ENCODE measurements at places on chromosomes 2 and 18.

- DNase-seq = no peak
These were observed 50.8 kb upstream of the CWC22 start for GRCh38 chr2:180057706-180058412.

- DNase-seq = no peak
These were observed 391.0 kb downstream of the CDH2 start for GRCh38 chr18:27785815-27786471.

- DNase-seq = no peak
These were observed 337.1 kb downstream of the DYSF start for GRCh38 chr2:71790226-71791060.

- DNase-seq = no peak
These were observed 318.3 kb upstream of the KLHL29 start for GRCh38 chr2:23066686-23067085.

- no peak for DNase-seq
These were observed 26.6 kb downstream of the TMEM18 start for GRCh38 chr2:650343-651310.

GRCh38 chr2:157420771-157421323, 23.0 kb downstream of the CYTIP start:
- no peak for DNase-seq

DNA sequence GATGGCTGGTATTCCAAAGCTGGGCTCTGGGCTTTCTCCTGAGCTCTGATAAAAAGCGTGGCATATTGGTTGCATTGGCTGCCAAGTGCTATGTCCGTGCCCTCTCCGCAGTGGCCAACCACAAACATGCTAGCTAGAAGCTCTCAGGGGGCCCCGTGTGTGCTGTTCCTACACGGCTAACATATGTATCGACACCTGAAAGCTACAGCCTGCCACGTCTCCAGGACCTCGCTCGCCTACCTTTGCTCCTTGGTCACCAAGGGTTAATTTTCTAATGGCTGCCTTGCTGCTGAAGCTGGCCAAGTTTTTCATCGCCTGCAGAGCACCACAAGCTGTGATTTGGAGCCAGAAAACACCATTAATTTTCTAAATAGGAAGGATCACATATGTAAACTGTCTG, 888.4 kb downstream of the BCL11A start:
- DNase-seq = no peak

GRCh38 chr2:242098445-242099128, 229.1 kb downstream of the RTP5 start:
- DNase-seq = no peak

DNA sequence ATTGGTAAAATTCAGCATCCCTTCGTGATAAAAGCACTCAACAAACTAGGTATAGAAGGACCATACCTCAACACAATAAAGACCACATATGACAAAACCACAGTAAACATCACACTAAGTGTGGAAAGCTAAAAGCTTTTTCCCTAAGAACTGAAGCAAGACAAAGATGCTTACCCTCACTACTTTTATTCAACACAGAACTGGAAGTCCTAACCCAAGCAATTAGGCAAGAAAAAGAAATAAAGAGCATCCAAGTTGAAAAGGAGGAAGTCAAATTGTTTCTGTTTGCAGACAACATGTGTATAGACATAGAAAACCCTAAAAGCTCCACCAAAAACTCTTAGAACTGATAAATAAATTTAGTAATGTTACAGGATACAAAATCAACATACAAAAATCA, 271.7 kb downstream of the RBM43 start:
- no peak for DNase-seq

Data from iPS-NIHi11 (cell line).